Fibroblast of skin of right biceps (primary cell): ENCODE measurements at places on chromosomes 12 and 14.

- no peak for DNase-seq
Measured at GRCh38 chr12:132314516-132315233, 14.7 kb downstream of the GALNT9 start.

GRCh38 chr14:50106178-50106577, 10.2 kb downstream of the VCPKMT start:
- no peak for DNase-seq

- no peak for DNase-seq
Measured at GRCh38 chr12:44296624-44297197, 460.8 kb downstream of the TMEM117 start.

DNA sequence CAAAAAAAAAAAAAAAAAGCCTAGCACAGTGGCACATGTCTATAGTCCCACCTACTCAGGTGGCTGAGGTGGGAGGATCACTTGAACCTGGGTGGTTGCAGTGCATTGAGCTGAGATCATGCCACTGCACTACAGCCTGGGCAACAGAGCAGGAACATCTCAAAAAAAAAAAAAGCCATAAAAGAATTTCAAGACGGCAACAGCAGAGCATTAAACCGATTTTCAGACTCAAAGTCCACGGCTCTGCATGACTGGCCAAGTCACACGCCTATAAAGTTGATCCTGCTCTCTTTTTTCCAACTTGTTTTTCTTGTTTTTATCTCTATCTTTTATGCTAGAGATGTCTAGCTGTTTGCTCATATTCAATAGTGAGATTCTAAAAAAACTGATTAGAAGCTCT, 45.3 kb downstream of the FBXO34 start:
- DNase-seq, result no peak

- no peak for DNase-seq
Measured at GRCh38 chr12:26841085-26841484, 8.1 kb upstream of the ITPR2 start.

DNA sequence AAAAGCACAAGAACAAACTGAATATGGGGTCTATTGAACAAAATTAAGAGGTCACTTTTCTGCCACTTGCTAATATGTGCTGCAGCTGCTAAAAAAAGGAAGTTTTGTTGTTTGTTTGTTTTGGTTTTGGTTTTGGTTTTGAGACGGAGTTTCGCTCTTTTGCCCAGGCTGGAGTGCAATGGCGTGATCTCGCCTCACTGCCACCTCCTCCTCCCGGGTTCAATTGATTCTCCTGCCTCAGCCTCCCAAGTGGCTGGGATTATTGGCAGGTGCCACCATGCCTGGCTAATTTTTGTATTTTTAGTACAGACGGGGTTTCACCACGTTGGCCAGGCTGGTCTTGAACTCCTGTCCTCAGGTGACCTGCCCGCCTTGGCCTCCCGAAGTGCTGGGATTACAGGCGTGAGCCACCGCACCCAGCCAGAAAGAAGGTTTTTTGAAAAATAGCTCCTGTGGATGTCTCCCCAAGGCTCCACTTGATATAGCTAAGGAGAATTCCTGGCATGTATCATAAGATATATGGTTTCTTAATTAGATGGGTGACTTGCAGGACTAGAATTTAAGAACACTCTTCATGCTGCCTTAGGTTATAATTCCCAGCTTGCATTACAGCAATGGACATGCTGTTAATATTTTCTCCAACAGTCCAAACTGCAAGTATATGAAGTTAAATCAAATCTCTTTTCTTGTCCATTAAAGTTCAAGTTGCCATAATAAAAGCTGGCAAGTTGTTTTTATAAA, 237.6 kb upstream of the AMIGO2 start:
- peak; percentile 35 for DNase-seq

- DNase-seq, result no peak
Measured at GRCh38 chr12:53060064-53060720, 10.3 kb downstream of the TNS2 start.

DNA sequence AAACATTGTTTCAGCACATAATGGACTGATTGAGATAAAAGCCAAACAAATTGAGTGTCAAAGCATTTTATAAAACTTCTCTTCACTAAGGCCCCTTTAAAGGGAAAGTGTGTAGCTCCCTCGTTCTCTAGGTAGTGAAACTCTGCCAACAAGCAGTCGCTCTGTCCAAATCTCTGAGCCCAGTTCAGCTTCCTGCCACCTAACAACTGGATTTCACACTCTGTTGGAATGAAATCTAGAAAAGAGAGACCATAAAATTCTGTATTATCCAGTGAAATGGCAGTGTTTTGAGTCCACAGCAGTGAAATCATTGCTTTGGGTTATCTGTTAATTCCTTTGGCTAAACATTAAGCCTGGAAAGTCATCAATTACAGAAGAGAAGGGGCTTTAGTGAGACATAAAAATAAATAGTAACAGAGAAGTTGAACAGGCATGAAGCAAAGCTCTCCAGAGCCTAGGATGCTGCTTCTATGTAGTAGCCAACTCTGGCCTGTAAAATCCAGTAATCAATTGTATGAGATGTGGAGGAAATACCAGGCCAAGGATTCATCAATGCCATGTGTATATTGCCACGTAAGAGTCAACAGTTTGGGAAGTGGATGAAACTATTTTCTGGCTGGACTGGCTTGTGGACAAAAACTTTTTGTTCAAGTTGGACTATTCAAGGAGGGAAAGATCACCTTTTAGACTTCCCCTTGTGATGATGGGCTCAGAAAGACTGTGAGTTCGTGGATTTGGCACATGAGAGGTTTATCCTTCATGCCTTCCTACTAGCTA, 122.5 kb downstream of the WIF1 start:
- DNase-seq, result peak; percentile 21

- DNase-seq, result no peak
Measured at GRCh38 chr12:6307529-6307928, 3.0 kb upstream of the PLEKHG6 start.
